ENCODE measurements at places on chromosomes 12 and 14. TPM values are rescaled to one million over a fixed set of nuclear protein-coding genes. Genes with fewer than 3 reads are reported as not detected.

The RBP5 gene
- not detected for total RNA-seq

The PTCSC3 gene
- not detected for total RNA-seq

The BCL2L14 gene
- total RNA-seq, result 14.2 TPM

The TAS2R9 gene
- not detected for total RNA-seq

The ENDOU gene
- total RNA-seq, result 0.09 TPM

The SYCP3 gene
- 0.50 TPM for total RNA-seq

The ABCD2 gene
- total RNA-seq, result 7.4 TPM

The TNFAIP2 gene
- total RNA-seq, result 0.37 TPM

The BHLHE41 gene
- not detected for total RNA-seq

Measured in activated CD4-positive, alpha-beta T cell treated with anti-CD3 and anti-CD28 coated beads, Interleukin-2, amount 10 ng/mL, durations not matched to agents 24 days and 14 days (primary cell).